Mucosa of descending colon (tissue), 3 donors: ENCODE measurements at places on chromosomes 3 and 15. TPM values are rescaled to one million over a fixed set of nuclear protein-coding genes. Genes with fewer than 3 reads are reported as not detected.
A peak's percentile ranks its signal among the peaks of the same experiment; 100 is the strongest.

DNA sequence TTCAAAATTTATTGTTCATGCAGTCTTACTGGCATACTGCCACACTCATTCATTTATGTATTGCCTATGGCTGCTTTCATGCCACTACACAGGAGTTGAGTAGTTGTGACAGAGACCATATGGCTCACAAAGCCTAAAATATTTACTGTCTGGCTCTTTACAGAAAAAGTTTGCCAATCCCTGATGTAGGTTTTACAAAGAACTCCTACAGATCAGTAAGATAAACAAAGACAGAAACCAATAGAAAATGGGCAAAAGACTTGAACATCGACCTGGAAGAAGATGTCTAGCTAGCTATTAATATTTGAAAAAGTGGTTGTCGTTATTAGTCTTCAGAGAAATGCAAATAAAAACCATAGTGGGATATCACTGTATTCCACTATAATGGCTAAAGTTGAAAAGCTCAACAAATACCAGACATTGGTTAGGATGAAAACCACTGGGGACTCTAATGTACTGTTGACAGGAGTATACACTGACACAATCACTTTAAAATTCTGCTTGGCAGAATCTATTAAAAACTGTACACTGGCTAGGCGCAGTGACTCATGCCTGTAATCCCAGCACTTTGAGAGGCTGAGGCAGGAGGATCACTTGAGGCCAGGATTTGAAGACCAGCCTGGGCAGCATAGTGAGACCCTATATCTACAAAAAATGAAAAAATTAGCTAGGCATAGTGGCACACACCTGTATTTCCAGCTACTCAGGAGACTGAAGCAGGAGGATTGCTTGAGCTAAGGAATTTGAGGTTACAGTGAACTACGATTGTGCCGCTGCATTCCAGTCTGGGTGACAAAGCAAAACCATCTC lies 87.7 kb downstream of the NEO1 start:
- no peak for DNase-seq

DNA sequence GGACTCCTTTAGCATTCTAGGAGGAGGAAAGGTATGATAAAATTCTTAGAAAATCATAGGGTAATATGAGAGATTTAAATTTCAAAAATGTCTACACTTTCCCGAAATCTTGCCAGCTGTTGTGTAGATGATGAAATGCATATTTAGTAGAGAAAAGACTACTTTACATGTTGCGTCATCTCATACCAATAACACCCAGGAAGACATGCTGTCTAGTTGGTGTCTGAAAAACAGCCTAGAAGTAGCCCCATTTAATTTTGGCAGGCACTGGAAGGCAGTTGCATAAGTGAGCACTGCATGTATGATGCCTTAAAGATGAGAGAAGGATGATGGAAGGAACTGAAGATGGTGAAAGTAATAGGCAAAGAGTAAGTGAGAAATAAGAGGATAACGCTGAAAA lies 310.5 kb upstream of the TPM1 start:
- DNase-seq = no peak

DNA sequence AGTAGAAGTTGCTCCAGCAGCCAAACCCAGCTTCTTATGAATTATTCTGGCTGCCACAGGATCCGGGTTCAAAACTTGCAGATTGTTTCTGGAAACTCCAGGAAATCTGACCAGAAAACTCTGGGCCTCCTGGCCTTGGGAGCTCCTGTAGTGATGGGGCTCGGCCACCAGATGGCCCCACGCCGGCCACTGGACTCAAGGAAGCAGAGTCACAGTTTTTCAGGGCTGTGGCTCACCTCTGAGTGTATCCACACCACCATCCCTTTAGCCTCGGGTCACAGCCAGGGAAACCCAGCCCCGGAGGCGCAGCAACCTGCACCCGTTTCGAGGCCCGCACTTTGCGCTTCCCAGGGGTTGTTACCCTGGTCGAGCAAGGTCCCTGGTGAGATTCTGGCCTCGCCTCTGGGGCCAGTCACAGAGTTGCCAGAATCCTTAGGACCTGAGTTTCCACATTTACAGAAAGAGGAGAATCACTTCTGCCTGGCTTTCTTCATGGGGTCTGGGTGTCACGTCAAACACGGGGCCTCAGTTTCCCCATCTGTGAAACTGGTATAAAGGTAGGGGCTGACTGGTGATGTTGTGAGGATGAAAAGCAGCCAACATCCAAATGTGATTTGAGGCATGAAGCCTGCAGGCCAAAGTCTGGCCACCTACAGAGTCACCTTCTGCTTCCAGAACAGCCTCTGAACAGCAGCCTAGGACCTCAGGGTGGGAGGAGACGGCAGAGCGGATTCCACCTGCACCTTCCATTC lies 53.5 kb upstream of the LCTL start:
- peak; percentile 86 for DNase-seq

GRCh38 chr15:31523655-31524049 lies 197.0 kb downstream of the KLF13 start:
- no peak for DNase-seq

GRCh38 chr3:17349093-17349492 lies 393.3 kb downstream of the TBC1D5 start:
- DNase-seq = no peak

DNA sequence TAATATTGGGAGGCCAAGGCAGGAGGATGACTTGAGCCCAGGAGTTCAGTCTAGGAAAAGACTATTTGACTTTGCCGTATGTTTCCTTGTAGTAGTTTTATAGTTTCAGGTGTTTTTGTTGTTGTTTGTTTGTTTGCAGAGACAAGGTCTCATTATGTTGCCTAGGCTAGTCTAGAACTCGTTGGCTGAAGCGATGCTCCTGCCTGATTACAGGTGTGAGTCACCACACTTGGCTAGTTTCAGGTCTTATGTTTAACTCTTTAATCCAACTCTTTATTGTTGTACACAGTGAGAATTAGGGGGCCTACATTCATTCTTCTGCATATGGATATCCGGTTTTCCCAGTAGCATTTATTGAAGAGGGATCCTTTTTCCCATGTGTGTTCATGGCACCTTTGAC lies 32.0 kb downstream of the FAIM start:
- no peak for DNase-seq

DNA sequence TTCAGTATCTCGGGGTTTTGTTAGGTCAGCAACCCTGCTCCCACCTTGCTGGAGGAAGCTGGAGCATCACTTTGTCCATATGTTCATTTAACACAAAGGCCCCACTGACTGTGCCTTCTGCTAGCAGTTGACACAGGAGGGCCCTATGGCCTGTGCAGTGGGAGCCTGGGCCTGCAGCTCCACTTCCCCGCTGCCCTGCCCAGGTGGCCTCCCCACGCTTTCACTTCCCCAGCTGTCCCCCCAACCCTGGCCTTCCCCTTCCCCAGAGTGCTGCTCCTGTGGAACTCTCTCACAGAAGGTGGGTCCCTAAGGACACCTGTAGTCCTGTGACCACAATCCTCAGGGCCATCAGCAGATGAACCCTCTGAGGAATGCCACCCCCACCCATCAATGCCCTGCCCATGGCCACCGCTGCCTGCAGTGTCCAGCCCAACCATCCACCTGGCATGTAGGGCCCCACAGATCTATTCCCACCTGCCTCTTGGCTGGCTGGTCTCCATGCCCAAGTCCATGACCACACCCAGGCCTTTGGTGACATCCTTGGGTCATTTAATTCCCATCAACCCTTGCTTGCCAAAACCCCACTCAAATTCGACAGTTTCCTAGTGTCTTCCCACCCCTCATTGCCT lies 13.5 kb downstream of the TBC1D21 start:
- DNase-seq = no peak

DNA sequence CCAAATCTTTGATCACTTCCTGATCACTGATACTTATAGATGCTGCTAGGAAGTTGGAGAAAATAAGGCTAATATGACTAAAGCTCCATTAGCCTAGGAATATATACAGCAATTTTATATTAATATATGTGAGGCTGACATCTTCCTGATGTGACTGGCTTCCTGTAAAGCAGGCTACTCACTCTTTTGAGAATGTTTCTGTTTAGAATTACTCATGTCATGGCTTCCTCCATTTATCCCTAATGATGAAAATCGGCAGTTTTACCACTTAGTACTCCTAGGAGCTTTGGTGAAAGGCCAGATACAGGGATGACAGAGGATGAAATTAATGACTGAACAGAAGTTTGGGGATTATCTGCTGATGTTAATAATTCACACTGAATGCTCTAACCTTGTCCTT lies 3.9 kb upstream of the MAP1A start:
- DNase-seq = no peak

- DNase-seq = no peak
Observed at GRCh38 chr3:164864454-164864853, 213.8 kb downstream of the SI start.

GRCh38 chr3:24363242-24363641 lies 131.4 kb downstream of the THRB start:
- DNase-seq = no peak

DNA sequence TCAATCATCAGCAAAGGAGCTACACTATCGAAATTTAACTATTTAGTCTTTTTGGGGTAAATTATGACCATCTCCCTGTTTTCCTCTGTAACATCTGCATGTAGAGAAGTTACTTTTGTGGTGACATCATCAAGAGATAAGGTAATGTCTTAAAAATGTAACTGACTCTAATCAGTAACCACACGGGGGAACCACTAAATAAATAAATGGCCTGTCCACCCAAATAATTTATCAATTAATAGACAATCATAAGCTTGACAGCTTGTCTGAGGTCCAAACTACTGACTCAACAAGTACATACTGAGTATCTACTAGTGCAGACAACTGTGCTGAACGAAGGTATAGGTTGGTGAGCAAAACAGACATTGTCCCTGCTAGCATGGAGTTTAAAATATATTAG lies 219.3 kb downstream of the SLC9A9 start:
- DNase-seq = no peak

GRCh38 chr3:74273091-74273490 lies 341.4 kb downstream of the CNTN3 start:
- peak; percentile 37 for DNase-seq

GRCh38 chr3:38805765-38806386 lies 10.1 kb downstream of the SCN10A start:
- DNase-seq = no peak

The AMT gene
- total RNA-seq = 36.3 TPM

The HHATL gene
- total RNA-seq = 0.70 TPM

The ACTC1 gene
- 10.7 TPM for total RNA-seq

The PLA2G4F gene
- 66.9 TPM for total RNA-seq
